Hematopoietic multipotent progenitor cell treated with erythropoietin and hydrocortisone succinate and interleukin-3 and kit ligand, for 8 days (in vitro differentiated cells): ENCODE measurements at places on chromosomes 5 and 9.

DNA sequence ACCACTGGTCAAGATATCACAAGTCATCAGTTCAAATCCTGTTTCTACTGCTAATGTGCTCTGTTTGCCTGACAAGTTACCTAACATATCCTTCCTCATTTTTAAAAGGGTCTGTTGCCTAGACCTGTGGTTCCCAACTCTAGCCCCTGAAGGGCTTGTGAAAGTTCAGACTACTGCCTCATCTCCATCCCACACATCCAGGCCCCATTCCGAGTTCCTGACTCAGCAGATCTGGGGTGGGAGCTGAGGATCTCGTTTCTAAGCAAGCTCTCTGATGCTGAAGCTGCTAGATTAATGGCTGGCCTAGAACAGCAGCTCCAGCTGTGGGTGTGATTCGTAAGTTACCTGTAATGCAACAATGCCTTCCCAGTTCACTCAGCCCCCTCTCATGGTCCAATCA is 32.5 kb downstream of the S1PR3 start:
- no peak for DNase-seq

DNA sequence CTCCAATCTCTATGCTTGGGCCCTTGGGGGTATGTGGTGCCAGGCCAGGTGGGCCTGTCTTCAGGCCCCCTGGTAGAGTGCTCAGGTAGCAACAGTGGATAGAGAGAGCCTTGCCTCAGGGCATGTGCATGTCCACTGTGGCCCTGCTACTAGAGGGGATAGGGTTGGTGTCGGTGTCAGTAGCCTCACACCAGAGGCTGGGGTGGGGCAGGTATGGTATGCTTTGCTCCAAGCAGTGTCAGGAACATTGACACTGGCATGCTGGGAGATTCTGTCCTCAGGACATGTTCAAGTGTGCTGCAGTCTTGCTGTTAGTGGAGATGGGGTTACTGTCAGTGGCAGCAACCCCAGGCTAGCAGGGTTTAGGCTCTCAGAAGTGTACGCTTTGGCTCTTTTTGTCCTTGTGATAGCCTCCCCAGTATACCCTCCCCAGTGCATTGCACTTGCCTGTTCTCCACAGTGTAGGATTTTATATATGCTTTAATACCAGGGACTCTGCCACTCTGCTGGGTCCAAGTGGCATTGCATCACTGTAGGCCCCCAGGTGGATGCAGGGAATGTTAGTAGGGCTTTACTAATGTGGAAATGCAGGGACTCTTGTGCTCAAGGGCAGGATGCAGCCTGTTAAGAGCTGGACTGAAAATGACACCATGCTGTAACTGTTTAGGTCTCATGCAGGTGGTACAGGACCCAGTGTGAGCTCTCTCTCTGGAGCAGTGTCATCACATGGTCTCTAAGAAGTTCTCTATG is 21.6 kb downstream of the RIC1 start:
- no peak for DNase-seq

DNA sequence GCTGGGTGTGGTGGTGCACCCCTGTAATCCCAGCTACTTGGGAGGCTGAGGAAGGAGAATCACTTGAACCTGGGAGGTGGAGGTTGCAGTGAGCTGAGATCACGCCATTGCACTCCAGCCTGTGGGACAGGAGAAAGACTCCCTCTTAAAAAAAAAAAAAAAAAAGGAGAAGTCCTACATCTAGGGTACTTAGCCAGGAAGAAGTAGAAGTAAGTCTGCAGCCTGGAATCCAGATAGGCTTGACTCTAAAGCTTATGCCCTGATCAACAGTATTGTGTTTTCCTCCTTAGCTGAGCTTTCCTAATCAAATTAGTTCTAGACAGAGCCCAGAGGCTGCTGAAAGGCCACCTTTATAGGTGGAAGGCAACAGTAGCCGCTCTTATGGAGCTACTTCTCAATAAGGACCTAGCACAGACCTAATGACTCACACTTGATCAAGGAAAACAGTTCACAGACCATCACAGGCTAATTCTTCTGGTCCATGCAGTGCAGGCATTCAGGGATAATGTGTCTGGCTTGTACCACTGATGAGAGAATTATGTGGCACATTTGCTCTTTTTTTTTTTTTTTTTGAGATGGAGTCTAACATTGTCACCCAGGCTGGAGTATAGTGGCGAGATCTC is 105.5 kb upstream of the KLF4 start:
- DNase-seq: no peak

- peak; percentile 47 for DNase-seq
These were observed 713 bp downstream of the MOB3B start for GRCh38 chr9:27528886-27529315.

DNA sequence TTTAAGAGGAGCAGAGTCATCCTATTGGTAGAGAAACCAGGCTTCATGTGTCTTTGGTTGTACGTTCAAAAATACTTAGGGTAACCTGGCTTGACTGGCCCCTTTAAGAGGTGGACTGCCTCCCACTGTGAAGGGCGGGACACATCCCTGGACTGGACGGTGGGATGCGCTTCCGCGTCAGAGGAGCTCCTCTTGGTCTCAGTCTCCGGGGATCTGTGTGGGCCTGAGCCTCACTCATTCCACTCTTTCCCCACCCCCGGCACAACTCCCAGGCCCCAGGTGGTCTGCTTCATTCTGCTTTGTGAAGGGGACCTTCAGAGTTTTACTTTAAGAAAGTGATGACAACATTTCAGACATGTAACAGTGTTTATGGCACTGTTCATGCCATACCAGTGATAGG is 601.1 kb downstream of the IRX1 start:
- no peak for DNase-seq

GRCh38 chr9:34252670-34253459 is 74.0 kb downstream of the UBAP1 start:
- peak; percentile 66 for DNase-seq

DNA sequence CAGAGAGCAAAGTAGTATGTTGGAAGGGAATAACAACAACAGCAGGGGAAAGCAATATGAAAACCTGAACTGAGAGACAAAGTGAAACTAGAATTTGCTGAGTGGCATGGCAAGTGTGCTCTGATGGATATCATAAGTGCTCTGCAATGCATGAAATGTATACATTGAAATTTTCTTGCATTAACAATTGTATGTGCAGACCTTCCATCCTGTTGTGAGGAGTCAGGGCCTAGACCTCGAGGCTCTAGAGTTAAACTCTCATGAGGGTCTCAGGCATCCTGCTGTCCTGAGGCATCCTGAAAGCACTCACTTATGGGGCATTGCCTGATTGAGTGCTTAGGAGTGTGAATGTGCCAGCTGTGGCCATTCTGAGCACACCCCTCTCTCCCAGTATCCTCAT is 1.1 kb downstream of the ECM2 start:
- DNase-seq: no peak

DNA sequence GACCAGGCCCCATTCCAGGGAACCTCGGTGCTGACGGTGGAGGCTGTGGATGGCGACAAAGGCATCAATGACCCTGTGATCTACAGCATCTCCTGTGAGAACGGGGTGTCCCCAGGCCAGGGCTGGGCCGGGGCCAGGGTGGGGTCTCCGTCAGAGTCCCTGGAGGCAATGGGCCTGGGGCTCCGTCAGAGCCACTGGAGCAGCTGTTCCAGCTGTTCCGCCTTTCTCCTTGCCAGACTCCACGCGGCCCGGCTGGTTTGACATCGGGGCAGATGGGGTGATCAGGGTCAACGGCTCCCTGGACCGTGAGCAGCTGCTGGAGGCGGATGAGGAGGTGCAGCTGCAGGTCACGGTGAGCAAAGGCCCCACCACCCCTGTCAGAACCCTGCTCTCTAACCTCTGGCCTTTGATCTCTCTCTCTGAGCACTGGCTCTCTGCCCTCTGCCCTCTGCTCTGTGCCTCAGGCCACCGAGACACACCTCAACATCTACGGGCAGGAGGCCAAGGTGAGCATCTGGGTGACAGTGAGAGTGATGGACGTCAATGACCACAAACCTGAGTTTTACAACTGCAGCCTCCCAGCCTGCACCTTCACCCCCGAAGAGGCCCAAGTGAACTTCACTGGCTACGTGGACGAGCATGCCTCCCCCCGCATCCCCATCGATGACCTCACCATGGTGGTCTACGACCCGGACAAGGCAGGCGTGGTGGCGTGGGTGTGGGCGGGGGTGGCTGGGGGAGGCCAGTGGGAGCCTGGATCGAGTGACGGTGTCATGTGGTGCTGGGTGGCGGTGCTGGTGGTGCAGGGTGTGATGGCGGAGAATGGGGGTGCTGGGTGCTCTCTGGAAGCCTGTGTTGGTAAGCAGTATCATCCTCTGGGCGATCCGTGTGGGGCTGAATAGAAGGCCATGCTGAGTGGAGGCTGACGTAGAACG is 26.6 kb downstream of the CDHR2 start:
- no peak for DNase-seq

DNA sequence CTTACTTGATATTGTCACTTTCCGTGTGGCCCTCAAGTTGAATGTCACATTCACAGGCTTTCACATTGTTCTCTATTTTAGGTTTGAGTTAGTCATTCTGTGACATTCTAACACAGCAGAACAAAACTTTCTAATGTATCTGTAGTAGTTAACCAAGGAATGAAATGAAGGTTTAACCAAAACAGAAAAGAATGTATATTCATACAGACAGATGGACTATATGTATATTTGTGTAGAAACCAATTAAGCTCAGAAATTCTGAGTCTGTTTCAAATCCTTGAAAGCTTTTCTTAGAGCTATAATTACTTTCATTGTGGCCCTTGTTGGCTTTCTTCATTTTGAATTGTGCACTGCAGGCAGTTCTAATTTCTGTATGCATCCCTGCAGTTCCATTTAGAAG is 654.7 kb downstream of the LRRC70 start:
- DNase-seq: no peak

DNA sequence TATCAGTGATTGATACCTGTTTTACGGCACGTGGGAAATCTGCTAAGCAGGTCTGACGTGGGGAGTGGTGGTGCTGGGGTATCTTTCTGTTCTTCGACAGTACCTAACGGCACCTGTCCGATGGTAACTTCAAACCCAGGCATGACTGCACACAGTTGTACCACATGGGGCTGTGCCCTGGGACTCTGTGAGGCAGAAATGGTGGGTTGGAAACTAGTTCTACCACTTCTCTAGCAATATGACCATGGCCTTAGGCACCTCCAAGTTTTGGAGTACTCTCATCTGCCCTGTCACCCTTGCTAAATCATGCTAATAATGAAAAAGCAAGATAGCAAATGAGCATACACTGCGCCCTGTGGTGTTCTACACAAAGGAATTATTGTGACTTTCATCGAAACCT is 30.9 kb downstream of the EPB41L4B start:
- DNase-seq: no peak

- DNase-seq: no peak
These were observed 19.3 kb downstream of the SRP19 start for GRCh38 chr5:112880219-112880964.

DNA sequence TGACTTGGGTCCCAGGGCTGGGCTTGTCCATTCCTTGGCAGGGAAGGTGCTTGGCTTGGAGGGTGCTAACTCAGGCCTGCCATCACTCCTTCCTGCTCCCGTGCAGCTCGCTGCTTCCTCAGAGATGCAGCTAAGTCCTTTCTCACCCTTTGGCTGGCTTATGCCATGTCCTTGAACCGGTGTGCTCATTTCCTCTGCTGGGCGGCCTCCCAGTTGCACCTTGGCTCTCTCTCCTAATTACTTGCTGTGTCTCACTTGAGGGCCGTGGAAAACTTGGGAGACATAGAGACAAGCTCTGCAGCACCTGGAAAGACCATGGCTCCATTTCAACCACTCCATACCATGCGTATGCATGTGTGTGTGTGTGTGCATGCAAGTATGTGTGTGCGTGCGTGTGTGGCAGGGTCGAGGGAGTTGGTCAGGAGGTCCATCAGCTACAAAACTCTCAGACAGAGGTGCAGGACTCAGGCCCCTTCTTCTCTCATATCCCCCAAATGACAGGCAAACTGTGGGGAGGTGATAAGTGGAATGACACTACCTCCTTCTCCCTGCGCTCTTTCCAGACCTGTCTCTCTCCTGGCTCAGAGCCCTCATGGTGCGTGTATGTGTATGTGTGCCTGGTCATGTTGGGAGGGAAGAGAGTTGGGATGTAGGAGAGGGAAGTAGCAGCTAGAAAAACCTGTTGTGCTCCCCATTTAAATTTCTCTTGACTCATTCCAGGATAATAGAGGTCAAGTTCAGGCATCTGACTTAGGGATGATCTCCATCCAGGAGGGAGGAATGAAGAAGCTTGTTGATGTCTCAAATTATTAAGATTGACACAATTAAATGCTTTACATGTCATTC is 17.6 kb upstream of the MTMR12 start:
- no peak for DNase-seq

GRCh38 chr9:117612317-117612716 is 91.9 kb upstream of the TLR4 start:
- DNase-seq: no peak

DNA sequence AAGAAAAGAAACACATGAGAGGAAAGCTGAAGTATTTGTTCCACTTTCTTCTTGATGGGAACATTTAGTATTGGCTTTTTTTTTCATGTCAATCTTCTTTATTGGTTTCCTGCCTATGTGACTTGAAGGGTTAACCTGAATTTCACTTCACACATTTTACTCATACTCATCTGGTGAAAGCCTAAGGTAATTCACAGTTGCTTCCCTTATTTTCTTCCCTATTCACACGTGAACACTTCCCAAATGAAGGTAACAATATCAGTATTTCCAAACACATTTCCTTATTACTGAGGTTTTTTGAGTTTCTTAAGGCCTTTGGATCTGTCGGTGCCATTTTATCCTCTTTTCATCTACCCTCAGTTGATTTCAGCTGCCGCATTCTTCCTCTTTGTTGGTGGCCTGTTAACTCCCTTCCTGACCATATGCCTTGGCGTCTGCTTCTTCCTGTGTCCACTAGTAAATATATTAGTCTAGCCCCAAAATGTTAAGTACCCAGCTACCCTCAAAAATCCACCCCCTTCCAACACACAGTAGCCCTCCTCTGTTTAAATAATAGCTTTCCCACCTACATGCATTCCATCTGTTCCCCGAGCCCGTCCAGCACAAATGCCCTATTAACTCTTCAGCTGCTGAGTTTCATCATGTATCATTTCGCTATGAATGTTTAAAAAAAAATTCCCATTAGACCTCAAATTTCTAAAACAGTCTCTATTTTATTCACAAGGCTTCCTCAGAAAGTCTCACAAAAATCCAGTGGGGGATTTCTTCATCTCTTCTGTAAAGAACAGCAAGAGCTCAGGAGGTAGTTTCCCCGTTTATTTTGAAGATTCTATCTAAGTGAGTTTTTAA is 97.3 kb downstream of the USP20 start:
- DNase-seq: no peak

DNA sequence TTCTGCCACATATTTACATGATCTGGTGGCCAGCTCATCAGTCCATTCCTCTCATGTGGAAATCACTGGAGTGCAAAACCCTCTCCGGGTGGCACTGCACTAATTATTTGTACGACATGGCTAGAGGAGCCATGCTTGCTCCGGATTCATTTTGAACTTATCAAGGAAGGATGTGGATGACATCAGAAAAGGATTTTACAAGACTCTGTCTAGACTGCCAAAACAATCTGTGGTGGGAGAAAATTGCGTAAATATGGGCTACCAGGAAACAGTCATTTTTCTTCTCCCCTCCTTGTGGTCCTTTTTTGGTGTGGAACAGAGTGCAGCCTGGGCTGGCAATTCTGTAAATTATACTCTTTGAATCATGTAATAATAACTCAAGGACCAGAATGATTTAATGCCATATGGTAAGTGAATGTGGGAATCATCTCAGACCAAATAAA is 123.4 kb upstream of the IFNE start:
- DNase-seq: no peak
